Fibroblast of skin of left biceps (primary cell): ENCODE measurements at places on chromosomes 16 and 17.

GRCh38 chr17:67422897-67423296 lies 45.8 kb downstream of the PITPNC1 start:
- DNase-seq = no peak

DNA sequence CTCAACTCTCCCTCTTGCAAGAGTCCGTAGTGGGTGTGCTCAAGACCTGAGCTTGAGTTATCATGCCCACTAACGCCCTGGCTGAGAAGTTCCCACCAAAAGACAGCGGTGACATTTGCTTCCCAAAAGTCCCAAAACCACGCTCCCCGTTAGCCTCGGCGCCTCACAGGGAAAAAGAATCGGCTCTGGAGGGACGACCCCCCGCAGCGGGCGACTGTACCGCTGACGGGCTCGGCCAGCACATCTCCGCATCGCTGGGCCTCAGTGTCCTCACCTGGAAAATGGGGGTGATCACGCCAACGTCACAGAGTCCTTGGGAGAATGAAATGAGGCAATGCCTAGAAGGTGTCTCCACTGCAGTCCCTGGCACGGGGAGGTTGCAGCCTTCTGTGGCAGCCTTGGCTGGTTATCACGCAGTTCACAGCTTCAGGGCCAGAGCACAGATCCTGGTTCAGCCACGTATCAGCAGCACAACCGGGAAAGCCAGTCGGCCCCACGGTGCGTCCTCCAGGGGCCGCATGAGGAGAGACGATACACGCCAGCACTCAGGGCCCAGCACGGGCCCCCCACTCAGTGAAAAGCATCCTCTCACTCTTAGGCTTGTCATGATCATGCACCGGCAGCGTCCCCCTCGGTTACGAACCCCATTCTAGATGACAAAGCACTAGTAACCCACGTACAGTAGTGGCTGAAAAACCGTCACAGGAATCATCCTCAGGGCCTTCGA lies 32.9 kb downstream of the NXN start:
- no peak for DNase-seq

DNA sequence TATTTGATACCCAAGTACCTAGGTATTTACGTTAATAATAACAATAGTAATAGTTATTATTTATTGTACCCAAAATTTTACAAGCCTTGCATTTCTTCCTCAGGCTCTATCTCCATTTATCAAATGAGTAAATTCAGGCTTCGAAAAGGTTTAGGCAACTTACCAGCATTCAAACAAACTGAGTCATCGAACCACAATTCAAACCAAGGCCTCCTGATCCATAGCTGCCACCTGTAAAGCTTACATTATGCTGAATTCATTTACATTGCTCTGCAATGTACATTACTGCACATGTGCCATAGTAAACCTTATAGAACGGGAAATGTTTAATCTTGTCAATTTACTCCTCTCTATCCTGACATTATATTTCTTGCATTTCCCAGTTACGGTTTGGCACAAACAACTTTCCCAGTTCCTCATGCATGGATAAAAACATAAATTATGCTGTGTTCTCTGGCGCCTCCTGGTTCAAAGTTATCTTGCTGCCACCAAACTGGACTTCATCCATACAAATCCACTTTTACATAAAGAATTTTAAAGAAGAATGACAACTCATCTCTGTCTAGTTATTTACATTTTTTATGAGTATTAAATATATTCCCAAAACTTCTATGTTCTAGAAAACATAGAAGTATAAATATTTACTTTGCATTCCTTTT lies 360.6 kb upstream of the SOX9 start:
- peak; percentile 43 for DNase-seq

GRCh38 chr16:53515259-53515658 lies 12.2 kb upstream of the AKTIP start:
- no peak for DNase-seq

DNA sequence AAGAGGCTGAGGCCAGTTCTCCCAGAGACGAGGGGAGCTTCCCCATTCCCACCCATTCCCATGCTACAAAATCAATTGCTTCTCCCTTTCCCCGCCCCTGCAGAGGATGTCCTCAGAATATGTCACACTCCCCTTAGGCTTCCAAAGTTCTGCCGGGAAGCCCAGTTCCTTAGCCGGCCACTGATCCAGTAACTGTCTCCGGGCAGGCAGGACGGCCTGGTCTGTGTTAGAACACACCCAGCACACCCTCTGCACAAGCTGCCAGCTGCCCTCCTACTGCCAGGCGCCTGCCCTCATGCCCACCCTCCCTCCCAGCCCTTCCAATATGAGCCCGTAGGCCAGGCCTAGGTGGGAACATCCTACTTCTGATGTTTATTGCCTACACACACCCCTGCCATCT lies 31.1 kb downstream of the SGSM2 start:
- no peak for DNase-seq

GRCh38 chr16:50273888-50274325 lies 7.6 kb downstream of the ADCY7 start:
- DNase-seq = no peak

DNA sequence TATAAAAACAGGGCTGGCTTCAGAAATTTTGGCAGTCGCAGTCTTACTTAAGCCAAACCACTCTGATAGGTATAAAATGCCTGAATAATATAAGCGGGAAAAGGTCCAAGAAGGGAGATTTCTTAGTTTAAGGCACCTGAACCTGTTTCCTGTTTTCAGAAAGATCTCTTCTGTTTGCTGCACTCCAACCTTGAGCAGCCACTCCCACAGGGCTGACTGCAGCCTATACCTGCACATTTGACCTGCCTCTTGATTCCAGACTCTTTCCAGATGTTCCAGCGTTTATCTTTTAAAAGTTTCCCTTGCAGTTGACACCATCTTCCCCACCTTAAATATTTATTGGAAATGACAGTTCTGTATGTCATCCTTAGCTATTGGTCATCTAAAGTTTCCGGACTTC lies 132.2 kb downstream of the SKAP1 start:
- no peak for DNase-seq

DNA sequence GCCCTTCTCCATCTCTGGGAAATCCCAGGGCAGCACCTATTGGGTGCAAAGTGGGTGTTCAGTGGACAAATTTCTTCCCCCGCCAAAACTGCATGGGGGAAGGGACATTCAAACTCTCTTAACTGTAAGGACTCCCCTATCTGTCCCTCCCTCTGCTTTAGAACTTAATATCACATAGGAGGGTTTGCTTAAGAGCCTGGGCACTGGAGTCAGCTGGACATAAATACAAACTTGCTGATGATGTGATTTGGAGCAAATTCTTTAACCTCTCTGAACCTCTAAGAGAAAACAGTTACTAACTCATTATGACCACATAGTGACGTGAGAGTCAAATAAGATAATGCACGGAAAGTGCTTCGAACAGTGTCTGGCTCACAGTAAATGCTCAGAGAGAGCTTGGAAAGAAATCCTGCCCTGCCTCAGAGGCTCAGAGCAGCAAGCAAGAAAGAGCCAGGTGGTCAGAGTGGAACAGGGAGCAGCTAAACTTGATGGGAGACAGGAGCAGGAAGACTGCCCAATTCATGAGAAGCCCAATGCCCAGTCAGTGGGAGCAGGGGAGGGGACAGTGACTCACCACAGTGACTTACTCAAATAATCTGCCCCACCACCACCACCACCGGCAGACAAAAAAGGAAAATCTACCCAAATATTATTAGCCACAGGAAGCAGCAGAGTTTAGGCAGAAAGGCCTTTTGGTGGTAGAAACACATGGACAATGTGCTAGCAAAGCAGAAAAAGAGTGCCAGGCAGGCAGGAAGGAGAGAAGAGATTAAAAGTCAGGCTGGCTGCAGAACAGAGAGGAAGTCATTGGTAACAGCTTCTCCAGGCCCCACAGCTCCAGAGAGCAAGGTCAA lies 23.9 kb upstream of the CCL1 start:
- DNase-seq = no peak

- no peak for DNase-seq
These were observed 141.5 kb upstream of the MPHOSPH6 start for GRCh38 chr16:82311528-82311927.

DNA sequence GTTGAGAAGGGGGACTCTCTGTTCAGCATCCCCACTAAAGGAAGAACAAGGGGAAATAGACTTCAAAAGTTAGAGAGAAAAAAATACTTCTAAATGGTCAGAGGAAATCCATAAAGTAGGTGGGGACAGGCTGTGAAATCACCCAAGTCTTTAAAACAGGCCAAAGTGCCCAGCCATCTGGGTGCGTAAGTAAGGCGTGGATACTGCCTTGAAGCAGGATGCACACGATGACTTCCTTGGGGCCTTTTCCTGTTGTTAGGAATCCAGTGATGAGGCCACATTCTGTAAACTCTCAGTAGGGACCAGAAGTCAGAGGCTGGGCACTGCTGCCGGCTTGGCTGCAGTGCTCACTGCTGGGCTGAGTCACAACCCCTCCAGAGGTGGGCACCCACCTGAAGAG lies 9.2 kb downstream of the AXIN2 start:
- no peak for DNase-seq

DNA sequence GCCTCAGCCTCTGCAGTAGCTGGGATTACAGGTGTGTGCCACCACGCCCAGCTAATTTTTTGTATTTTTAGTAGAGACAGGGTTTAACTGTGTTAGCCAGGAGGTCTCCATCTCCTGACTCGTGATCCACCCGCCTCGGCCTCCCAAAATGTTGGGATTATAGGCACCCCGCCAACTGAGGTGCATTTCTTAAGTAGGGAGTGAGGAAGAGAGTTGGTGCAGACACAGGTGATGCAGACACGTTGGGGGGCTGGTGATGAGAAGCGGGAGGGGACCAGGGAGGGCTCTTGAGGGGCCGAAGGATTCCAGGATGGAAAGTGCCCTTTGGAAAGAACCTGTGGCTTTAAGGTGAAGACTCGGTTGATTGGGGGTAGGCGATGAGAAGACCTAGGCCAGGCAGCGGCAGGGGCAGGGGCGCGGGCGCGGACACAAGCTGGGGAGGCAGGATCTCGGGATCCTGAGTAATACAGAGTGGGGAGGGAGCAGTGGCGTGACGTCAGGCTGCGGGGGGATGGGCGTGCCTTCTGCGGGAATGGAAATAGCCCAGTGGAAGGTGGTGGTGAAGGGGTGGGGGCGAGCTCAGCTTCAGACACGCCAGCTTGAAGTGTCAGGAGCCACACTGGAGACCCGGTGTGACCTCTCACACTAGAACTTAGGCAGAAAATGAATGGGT lies 2.5 kb upstream of the ATP6V0C start:
- no peak for DNase-seq

DNA sequence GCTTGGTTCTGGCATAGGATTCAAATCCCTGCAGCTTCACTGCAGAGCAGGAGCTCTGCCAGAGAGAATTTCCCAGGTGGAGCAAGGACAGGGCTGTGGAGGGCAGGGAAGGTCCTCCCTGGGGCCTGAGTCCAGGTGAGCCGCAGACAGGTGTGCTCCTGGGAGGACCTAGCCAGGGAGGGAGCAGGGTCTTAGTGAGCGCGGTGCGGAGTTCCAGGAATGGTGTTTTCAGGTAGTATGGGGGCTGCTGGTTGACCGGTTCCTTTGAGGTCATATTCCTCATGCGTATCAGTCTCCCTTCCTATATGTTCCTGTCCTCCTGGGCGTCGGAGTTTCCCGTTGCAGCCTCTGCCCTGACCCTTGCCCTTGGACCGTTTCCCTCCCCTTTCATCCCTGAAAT lies 813.3 kb downstream of the KCNJ18 start:
- DNase-seq = no peak

GRCh38 chr17:57016764-57017116 lies 38.8 kb downstream of the SCPEP1 start:
- no peak for DNase-seq

GRCh38 chr17:81394377-81394920 lies 808 bp upstream of the BAHCC1 start:
- DNase-seq = no peak

DNA sequence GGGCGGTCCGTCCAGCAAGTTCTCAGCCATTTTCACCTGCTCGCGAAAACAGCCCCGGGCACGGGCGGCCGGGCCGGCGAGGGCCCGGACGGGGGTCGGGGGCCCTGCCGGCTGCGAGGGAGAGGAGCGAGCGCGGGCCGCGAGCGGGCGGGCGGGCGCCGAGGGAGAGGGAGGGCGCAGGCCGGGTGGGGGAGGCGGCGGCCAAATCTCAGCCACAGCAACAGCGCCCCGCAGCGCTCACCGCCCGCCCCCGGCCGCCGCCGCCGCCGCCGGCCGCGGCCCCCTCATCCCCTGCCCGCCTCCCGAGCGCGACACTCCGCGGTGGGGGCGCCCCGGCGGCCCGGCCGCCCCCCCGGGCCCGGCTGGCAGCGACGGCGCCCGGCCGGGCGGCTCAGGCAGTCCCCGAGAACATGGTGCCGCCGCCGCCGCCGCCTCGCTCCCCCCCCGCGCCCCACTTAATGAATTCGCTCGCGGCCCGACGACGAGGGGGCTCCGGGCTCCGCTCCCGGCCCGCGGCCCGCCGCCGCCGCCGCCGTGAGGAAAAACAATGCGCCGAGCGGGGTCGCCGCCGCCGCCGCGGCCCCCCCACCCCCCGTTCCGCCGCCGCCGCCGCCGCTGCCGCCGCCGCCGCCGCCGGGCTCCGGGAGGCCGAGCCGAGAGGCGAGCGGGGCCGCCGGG lies 487 bp downstream of the CREBBP start:
- no peak for DNase-seq

DNA sequence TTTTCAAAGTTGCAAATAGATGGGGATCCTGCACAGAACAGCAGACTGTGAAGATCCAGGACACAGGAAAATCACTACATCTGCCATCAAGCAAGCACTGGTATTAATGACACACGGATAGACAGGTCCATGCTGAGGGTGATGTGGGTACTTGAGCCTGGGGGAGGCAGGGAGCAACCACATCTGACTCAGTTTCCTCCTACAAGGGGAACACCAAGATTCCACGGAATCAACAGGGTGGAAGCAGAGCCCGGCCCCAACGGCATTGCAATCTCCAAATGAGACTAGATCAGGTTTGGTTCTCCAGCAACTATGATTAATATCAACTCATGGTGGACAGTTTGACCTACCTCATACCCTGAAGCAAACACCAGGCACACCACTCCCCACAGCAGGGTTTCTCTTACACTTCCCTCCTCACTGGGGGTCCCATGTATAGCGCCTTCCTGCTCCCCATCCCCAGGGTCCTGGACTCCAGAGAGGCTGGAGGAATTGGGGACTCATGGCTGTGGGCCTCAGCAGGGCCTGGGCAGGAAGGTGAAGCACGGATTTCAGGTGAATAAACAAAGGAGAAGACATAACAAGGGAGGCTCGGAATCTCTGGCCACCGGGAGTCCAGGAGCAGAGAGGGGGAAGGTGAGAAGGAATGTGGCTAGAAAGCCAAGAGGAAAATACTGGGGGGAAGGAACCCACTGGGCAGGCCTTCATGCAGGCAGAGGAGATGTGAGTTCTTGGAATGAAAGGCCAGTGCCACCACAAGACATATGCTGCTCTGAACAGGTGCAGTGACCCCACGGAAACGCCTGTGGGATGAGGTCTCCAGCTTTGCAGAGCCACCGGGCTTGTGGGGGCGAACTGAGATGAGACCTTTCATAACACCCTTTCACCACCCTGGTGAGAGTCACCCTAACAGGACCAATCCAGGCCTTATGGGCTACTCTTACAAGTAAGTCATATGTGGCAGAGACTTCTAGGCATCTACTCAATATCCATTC lies 29.5 kb upstream of the PIK3R6 start:
- no peak for DNase-seq

GRCh38 chr17:81099888-81100287 lies 64.9 kb downstream of the BAIAP2 start:
- DNase-seq = no peak

GRCh38 chr16:78310990-78311561 lies 211.6 kb downstream of the WWOX start:
- peak; percentile 18 for DNase-seq
